GM13977 (cell line): ENCODE measurements at places on chromosomes 12 and 14.

- DNase-seq: no peak
Measured at GRCh38 chr14:95817271-95817670, 59.4 kb upstream of the TUNAR start.

- DNase-seq: no peak
Measured at GRCh38 chr12:106179086-106179485, 40.3 kb upstream of the NUAK1 start.

- DNase-seq: no peak
Measured at GRCh38 chr14:86912709-86913108, 1080.3 kb downstream of the GALC start.

DNA sequence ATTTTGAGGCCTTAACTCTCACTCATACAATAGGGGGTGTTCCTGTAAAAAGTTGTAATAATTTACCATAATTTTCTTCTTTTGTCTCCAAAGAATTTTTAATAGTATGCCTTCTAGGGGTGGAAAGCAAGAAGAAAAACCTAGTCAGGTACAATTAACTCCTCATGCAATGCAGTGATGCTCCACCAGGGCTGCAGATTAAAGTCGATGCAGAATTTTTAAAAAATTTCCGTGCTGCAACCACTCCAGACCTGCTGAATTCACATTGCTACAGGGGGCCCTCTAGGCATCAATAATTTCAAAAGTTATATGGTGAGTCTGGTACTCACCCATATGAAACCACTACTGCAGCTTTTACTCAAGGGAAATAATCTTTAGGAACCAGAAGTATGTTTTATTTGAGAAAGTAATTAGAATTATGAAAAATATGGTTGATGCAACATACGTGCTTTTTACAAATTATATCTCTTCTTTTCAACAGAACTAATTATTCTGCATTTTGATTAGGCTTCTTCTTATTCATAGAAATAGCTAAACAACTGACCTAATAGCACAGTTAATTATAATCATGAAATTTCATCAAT, 353.2 kb downstream of the BCAT1 start:
- DNase-seq: no peak

DNA sequence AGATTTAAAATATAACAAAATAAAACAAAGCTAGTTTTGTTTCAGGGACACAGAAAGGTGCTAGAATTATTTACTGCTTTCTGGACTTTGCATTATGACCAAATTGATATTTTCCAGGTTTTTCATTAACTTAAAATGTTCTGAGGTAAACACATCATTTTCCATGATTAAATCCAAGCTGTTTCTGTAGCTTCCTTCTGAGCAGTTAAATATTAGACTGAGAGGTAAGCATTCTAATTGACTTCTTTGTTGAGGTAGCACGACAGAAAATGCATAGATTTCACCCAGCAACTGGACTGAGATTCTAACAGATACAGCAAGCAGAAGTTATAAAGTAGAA, 98.3 kb downstream of the BMP4 start:
- DNase-seq: no peak

- no peak for DNase-seq
Measured at GRCh38 chr12:120851444-120851843, 52.7 kb downstream of the SPPL3 start.

DNA sequence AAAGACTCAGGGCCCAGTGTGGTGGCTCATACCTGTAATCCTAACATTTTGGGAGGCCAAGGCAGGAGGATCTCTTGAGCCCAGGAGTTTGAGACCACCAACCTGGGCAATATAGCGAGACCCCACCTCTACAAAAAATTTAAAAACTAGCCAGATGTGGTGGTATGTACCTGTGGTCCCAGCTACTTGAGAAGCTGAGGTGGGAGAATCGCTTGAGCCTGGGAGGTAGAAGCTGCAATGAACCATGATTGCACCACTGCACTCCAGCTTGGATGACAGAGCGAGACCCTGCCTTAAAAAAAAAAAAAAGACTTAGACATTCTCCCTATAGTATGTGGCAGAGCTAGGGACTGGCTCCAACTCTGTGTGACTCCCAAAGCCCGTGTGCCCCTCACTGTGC, 2.9 kb downstream of the UBE3B start:
- DNase-seq: no peak

DNA sequence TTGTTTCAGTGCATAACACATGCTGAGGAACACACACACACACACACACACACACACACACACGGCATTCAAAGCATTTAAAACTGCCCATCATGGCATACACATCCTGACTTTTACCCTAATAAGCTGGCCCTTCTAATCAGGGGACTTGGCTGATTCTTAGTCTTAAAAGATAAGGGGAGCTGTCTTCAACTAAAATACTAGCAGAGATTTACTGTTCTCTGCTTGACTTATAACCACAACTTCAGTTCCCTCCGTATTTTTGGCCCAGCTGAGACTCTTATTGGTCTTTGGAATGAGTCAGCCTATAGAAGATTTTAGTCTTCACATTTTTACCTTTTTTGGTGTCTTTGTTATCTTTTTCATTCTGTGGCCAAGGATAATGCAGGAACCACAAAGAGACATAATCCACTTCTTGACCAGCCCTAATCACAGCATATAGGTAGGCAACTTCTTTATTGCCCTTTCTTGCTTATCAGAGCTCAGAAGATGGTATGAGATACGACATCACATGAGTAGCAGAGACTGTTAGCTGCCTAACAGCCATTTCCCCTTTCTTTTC, 25.1 kb upstream of the SLC8A3 start:
- no peak for DNase-seq

GRCh38 chr12:3042394-3042793, 34.8 kb upstream of the TSPAN9 start:
- DNase-seq: no peak

- DNase-seq: peak; percentile 27
Measured at GRCh38 chr12:9064815-9065606, 50.7 kb downstream of the A2M start.

- no peak for DNase-seq
Measured at GRCh38 chr14:67524634-67524963, 8.5 kb upstream of the PLEKHH1 start.

- no peak for DNase-seq
Measured at GRCh38 chr12:97142737-97143410, 235.8 kb downstream of the NEDD1 start.

GRCh38 chr14:74580275-74580672, 31.8 kb downstream of the LTBP2 start:
- DNase-seq: no peak

DNA sequence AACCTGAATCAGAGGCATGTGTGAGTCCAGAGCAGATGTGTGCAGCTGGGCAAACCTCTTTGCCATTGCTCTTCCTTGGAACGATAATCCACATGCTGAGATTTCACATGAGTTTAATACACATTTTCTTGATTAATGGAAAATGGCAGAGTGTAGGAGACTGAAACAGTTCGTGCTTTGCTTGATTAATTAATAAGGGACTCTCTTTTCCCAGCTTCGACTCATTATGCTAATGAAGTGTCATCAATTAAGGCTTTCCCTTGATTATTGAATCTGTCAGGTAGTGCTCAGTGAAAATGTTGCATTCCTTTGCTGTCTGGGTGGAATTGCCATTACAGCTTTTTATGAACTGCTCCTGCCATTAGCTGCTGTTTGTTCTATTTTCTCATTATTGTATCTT, 487.7 kb upstream of the NOVA1 start:
- no peak for DNase-seq

DNA sequence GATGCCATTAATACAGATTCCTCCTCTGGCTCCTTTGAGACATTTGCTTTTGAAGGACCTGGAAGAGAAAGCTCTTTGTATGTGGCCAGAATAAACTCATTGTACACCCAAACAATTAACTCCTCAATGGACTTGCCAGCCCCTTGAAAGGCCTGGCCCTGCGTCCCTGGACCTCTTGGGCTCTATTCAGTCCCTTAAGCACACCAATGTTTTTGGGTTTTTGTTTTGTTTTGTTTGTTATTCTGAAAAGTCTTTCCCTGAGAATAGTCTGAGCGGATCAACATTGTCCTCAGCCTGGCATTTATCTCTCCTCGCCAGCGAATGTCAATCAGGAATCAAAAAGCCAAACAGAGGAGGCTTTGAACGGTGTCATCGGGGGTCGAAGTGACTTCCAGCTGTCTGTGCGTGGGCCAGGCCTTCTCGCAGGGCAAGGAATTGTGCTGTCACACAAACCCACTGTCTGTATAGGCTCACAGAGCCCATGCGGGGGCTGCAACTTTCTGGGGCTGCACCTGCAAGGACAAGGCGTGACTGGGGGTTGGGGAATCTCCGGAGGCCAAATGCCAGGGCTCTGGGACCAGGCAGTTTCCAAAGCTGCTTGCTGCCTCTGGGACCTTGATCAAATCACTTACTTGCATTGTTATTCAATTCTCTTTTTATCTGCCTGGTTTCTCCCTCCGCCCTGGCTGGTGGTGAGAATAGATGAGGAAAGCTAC, 108.3 kb downstream of the SMOC1 start:
- DNase-seq: no peak

DNA sequence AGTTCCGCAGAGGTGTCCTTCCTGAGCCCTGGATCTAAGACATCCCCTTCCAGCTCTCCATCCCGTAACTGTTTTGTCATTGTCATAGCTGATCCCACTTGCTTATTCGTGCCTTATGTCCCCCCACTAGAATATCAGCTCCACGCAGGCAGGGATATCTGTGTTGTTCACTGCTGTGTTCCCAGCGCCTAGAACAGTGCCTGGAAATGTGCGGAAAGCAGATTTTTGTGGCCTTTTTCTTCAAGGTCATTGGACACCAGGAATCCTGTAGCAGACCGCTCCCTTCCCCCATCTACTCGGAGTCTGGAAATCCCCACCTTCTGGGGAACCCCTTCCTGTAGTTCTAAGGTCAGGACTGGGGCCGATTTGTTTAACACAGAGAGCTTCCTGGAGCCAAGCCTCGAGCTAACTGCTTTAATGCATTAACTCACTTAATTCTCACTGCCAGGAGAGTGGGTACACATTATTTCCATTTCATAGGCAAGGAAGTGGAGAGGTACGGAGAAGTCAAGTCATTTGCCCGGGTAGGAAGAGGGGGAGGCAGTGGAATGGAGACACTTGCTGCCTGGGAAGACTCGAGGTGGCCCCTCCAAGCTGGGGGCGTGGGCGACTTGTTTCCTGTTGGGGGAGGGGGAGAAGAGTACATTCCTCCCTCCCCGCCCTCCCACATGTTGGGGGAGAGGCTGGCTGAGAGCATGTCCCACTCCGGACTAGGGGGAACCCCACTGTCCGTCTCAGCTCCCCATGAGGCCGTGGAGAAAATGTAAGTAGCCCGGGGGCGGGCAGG, 1.2 kb upstream of the SH2B3 start:
- peak; percentile 65 for DNase-seq

DNA sequence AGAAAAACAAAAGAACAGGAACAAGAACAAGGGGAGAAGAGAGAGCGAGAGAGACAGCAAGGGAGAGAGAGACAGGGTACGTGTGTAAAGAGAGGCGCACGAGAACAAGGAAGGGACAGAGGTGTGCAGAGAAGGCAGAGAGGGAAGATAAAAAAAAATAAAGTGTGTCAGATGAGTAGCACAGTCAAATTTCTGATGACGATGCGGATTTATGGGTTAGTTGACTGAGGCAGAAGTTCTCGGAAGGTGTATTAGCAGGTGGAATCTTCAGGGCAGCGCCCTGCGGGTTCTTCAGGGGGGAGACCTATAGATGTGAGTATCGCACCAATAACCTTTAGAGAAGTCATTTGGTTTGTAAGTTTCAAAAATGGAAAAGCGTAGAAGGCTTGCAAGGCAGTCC, 44.8 kb downstream of the PRKAB1 start:
- DNase-seq: no peak

DNA sequence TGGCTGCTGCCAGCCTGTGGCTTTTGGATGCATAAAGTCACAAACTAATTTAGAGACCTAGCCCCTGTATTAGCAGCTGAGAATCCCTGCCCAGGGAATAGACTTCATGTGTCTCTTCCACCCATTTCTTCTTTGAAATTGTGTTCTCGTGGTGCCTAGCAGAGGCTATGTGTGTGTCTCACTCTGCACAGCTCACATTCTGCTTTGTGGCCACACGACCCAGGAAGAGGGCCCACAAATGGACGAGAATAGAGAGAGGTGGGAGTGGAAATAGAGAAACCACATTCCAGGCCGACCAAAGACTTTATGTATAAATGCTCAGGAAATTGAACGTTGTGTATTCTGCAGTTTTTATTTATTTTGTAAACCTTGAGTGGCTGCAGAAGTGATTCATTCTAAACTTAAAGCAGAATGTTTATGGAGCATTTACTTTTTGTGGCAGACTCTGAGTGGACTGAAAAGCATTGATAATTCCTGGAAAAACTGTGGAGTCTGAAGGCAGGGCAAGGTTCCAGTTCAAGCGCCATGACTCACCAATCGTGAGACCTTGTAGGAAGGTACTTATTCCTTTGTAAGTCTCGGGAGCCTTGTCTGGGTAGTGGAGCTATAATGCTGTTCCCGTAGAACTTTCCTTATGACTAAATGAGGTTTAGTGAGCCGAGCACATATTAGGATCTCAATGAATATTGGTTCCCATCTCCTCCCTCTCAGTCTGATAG, 9.1 kb downstream of the B4GALNT3 start:
- DNase-seq: no peak

DNA sequence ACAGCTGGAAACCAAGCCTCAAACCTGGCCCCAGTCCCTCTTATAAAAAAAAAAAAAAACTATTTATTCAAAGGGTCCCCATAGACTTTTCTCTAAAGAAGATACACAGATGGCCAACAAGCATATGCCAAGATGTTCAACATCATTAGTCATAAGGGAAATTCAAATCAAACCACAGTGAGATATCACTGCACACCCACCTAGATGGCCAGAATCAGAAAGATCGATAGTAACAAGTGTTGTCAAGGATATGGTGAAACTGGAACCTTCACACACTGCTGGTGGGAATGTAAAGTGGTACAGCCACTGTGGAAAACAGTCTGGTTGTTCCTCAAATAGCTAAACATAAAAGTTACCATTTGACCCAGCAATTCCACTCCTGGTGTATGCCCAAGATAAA, 5.9 kb upstream of the NFYB start:
- no peak for DNase-seq
